CMK (cell line): ENCODE measurements at places on chromosomes 7 and 10.

GRCh38 chr10:44771233-44771995 lies 139.7 kb upstream of the TMEM72 start:
- DNase-seq, result no peak

DNA sequence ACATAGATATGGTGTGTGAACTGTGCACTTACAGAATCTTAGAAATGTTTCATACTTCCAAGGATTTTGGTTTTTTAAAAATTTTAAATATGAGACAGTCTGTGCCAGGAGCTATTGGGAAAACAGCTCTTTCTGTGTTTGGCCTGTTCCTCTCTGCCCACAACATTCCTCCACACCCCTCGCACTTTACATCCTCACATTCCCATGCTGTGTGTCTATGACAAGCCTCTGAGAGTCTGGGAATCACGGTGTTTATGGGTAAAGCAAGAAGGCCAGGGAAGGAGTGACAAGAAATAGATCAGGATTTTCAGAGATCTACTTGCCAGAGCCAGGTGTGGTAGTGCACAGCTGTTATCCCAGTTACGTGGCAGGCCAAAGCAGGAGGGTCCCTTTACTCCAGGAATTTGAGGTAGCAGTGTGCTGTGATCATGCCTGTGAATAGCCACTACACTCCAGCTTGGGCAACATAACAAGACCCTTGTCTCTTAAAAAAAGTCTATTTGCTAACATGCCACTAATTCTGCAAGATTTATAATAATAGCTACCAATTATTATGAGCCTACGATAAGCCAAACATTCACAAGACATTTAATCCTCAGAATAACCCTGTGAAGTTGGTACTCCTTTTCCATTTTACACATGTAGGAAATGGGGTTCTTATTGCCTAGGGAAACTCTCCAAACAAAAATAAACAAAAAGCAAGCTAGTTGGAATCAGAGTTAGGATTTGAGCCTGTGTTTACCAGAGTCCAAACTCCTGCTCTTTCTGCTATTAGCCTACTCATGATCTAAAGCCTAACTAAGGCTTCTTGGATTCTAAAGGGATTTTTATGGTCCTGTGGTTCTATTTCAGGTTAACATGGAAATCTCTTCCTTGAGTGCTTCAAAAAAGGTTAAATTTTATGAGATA lies 168.3 kb upstream of the SP8 start:
- no peak for DNase-seq

- DNase-seq, result no peak
Observed at GRCh38 chr10:1561731-1562337, 175.5 kb downstream of the ADARB2 start.

DNA sequence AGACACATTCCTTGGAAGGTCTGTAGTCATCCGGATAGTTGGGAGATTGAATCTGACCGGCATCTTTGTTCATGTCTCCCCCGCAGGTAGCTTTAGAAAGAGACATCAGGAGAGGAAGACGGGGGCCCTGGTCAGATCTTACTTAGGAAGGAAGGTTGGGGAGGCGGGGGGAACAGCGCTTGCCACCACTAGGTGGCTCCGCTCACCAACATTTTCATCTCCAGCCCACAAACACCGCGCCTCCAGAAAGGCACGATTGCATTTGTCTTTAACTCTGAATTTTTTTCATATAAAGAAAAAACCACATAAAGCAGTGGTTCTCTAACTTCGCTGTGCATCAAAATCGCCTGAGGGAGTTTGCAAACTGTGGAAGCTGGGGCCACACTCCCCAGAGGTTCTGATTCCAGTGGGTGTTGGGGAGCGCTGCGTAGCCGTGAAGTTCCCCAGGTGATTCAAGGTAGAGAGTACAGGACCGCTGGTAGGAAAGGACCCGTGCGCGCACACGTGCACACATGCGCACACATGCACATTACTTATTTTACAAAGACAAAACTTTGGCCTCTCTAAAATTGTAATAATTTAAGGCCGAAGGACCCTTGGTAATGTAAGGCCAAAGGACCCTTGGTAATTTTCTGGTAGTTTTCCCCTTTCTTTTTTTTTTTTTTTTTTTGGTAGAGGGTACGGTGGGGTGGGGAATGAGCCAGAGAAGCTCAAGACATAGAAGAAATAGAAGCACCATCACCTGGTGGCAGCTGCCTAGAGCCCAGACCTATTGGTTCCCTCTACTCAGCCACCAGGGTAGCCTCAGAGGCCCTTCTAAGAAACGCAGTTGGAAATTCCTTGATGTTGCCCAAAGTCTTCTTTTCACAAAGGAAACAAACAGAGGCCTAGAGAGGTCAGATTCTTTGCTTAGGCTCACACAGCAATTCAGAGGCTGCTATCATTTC lies 37.4 kb upstream of the OPALIN start:
- DNase-seq, result peak; percentile 37

DNA sequence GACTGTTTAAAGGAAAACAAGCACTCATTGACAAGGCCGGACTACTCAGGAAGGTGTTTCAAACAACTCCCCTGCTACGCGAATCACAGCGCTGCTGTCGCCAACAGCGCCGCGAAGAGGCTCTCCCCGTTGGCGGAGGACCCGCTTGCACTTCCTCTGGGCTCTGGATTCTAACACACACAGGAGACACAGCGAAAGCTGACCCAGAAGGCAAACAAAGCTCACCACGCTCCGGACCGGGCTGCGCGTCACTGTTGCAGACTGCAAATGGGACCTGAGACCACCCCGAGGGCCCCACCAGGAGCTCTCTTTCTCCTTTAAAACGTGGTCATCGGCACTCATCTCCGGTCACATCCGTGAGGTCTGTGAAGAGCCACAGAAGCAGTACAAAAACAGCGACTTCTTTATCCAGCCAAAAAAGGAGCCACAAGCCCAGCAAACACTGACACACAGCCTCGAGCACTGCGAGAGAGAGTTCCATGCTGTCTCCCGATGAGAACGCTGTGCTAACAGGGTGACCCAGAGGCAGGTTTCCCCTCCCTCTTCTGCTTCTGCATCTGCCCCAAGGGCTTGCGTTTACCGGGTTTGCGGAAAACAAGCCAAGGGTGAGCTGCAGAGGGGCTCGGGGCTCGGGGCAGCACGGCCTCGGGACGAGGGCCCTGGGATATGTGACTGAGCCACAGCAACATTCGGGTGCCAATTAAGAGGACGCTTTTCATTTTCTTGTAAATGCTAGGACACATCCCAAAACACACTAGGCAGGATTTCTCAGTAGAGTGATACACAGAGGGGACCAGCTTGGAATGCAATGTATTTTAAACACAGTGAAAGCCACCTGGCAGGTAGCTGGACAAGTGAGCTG lies 41.3 kb downstream of the AMZ1 start:
- DNase-seq, result no peak

DNA sequence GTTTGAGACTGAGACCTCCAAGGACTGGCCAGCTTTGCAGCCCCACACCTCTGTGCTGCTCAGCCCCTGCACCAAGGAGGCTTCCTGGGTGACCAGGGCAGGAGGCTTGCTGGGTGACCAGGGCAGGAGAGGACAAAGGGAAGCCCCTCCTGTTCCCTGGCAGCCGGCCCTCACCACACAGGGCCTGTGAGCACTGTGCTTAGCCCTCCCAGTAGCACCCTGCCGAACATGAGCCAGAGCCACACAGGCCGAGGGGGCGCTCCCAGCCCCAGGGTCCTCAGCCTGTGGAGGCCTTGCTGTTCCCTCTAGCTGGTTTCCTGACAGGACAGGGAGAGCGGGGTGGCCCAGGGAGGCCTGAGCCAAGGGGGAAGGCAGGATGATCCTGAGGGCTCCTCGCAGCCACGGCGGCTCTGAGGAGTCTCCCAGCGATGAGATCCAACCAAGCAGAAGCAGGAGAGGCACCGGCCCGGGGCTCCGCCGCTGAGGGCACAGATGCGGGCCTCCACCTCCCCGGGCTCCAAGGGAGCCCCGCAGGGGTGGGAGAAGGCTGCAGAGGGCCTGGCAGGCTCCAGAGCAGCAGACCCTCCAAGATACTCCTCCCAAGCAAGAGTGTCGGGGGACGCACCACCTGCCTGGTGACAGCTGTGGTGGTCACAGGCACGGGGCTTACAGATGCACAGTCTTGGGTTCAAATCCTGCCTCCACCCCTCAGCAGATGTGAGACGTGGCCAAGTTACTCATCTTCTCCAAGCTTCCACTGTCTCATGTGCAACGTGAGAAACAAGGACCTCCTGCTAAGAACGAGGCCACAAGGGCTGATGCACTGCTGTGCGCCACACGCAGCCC lies 22.5 kb downstream of the WDR86 start:
- no peak for DNase-seq

GRCh38 chr10:132063432-132063831 lies 2.3 kb upstream of the JAKMIP3 start:
- DNase-seq, result no peak

GRCh38 chr7:133727476-133728214 lies 399.5 kb upstream of the LRGUK start:
- DNase-seq, result no peak

DNA sequence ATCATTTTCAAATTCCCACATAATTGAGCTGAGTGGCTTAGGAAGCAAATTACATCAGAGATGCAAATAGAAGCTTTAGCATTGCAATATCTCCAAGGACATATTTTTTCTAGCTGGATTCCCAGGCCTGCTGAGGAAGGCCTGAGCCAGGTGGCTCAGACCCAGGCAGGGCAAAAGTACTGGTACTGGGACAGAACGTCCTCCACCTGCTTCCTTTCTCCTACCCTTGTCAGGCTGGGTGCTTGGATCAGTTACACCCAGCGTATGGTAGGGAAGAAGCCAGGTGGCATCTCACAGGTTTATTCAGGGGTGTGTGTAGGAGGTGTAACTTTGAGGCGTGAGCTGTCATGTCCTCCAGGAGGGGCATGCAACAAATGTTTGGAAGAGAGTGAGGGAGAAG lies 3.0 kb upstream of the PANK1 start:
- no peak for DNase-seq

DNA sequence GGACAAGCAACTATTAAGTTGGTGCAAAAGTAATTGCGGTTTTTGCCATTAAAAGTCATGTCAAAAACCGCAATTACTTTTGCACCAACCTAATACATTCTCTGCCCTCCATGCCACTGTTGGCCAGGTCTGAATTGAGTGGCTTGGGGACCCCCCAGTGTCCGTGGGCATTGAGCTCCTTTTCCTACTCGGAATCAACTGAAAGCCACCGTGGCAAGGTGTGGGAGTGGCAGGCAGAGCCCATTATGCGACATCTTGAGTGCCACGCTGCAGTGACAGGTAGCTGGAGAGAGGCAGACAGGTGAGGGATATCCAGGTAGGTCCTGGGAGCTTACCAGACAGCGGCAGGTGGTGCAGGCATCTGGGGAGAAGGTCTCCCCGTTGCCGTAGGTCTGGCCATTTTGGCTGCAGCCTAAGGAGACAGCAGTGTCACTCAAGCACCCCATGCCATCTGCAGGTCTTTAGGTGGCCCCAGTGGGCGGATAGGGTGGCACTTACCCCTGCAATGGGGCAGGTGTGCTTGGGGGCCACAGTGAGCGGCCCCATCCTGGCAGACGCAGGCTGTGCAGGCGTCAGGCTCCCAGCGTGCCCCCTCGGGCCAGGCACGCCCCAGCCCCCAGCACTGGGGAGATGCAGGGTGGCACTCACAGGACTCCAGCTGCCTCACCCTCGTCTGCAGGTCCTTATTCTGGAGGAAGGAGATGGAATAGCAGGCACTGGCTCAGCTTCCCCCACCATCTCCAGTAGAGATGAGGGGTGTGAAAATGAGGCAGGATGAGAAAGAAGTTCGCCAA lies 3.5 kb downstream of the KCP start:
- DNase-seq, result no peak

GRCh38 chr7:71509381-71509780 lies 377.4 kb downstream of the GALNT17 start:
- DNase-seq, result no peak

DNA sequence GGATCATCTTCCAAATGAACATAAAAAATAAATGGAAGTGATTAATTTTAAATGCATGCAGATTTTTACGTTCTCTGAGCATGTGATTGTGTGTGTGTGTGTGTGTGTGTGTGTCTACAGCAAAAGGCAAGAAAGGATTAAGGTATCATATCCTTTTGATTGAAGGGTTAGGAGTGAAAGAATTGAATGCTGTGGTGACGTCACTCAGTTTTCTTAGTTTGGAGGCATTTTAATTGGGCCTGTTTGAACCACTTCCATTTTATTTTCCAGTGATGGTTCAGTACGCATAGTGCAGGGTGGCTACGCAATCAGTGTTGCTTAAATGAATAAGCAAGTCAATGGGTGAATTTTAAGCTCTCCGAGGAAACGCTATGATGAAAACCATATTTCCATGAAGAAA lies 31.3 kb downstream of the TACC2 start:
- DNase-seq, result no peak

DNA sequence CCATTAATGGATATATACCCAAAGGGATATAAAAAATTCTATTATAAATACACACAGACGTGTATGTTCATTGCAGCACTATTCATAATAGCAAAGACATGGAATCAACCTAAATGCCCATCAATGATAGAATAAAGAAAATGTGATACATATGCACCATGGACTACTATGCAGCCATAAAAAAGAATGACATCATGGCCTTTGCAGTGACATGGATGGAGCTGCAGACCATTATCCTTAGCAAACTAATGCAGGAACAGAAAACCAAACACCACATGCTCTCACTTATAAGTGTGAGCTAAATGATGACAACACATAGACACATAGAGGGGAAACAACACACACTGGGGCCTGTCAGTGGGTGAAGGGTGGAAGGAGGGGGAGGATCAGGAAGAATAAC lies 33.0 kb downstream of the POLR1F start:
- DNase-seq, result no peak

DNA sequence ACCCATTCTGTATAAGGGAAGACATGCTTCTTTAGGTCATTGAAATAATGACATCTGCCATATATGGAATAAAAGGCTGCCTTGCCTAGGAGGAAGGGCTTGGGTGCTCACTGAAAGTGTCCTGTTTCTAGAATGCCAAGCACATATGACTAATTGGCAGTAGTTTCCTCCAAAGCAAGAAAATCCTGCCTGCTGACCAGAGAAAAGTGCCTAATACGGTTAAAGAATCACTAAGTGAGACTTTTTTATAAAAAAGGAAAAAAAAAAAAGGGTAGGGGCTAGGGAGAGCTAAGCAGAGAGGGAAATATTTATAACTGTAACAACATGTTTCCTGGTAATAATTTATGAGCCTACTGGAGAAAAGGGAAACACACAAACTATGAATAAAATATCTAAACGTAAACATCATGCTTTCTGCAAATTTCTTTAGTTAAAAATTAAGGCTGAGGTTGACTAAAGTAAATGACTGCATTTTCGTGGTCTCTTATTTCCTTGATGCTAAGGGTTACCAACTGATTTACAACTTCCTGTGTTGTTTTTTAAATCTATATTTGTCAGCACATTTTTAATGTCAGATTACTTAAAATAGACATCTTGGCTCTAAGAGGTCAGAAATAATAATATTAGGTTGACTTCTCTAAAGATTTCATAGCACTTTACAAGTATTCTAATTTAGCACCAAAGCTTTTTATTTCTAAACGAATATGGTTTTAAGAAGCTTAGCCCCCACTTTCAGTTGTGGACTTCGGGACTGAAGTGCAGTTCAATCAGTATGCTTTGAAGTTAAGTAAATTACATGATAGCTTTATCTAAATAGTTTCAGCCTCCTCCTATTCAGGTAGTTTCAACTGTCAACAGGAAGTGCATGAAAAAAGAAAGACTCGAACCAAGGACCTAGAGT lies 89.6 kb downstream of the CABCOCO1 start:
- no peak for DNase-seq

- DNase-seq, result no peak
Observed at GRCh38 chr7:28135315-28135714, 45.3 kb downstream of the JAZF1 start.
